ENCODE measurements at places on chromosomes 3 and 15. TPM values are rescaled to one million over a fixed set of nuclear protein-coding genes. Genes with fewer than 3 reads are reported as not detected.
A peak's percentile ranks its signal among the peaks of the same experiment; 100 is the strongest.

The SLC9C1 gene
- total RNA-seq = 1.3 TPM

The RPL22L1 gene
- total RNA-seq = 22.3 TPM

The ATR gene
- total RNA-seq = 9.0 TPM

The AHSG gene
- total RNA-seq = not detected

The LYSMD2 gene
- 7.6 TPM for total RNA-seq

The CLDN11 gene
- total RNA-seq = 15.8 TPM

The DCUN1D1 gene
- total RNA-seq = 14.2 TPM

The CAMKV gene
- total RNA-seq = not detected

The SOX2 gene
- total RNA-seq = 0.67 TPM

DNA sequence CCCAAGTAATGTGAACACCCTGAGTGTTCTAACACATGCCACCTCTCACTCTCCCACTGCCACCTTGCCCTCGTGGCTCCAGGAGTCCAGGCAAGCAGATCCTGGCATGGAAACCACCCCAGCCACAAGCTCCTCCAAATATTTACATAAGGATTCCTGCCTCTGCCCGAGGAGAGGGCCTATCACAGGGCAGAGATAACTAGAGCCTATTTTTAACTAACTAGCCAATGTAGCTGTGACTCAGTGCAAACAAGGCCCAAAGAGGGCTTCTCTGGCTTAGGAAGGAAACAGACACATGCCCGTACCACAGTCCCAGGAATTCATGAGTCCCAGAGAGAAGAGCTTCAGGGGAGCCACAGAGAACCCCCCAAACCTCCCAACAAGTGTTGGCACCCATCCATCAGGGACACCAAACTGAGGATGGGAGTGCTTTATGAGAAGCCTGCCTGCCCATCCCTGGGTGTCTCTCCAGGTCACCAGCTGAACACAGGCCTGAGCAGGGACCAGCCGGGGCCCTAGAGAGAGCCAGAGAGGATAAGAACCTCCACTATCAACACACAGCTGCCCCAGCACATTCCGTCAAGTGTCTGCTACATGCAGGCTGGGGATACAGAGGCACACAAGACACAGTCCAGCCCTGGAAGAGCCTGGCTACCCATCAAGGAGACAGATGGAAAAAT lies 9.2 kb downstream of the FYCO1 start:
- no peaks in the 10 kb centered on the region for H3K27me3 ChIP-seq
- H3K4me3 ChIP-seq = no peak overlapping the region
- no peaks in the 10 kb centered on the region for H3K4me1 ChIP-seq
- peaks cover 34% of the 10 kb centered on the region for H3K36me3 ChIP-seq
- peak overlapping the region; percentile 98 for H3K27ac ChIP-seq

GRCh38 chr3:179872842-179873241 lies 163.9 kb downstream of the PEX5L start:
- H3K27me3 ChIP-seq = no peaks in the 10 kb centered on the region
- H3K4me3 ChIP-seq = no peak overlapping the region
- no peak overlapping the region for H3K27ac ChIP-seq
- H3K4me1 ChIP-seq = no peaks in the 10 kb centered on the region
- DNase-seq = no peak

- H3K4me1 ChIP-seq = no peaks in the 10 kb centered on the region
- H3K27ac ChIP-seq = no peak overlapping the region
- H3K27me3 ChIP-seq = no peaks in the 10 kb centered on the region
- H3K36me3 ChIP-seq = no peaks in the 10 kb centered on the region
- DNase-seq = no peak
Observed at GRCh38 chr15:74523982-74524381, 17.0 kb upstream of the ARID3B start.

DNA sequence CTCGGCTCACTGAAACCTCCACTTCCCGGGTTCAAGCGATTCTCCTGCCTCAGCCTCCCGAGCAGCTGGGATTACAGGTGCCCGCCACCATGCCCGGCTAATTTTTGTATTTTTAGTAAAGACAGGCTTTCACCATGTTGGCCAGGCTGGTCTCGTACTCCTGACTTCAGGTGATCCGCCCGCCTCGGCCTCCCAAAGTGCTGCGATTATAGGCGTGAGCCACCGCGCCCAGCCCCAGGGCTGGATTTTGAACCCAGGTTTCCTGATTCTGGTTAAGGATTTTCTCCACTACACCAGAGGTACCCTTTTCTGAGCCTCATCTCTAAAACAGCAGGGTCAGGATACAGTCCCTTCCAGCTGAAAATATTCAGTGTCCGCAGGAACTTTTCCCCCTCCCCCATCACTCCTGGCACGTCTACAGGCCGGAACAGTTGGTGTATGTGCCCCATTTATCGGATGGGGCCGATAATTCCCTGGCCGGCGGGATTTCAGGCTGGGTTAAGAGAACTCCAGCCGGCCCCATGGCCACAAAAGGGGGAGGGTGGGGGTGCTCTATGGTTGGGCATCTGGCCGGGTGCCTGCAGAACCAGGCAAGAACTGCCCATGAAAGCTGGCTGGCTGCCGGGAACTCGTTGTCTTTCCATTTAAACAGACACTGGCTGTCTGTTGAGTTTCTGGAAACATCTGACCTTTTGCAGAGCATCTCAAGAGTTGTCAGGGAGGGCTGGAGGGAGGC lies 26.8 kb upstream of the SEMA4B start:
- H3K36me3 ChIP-seq = no peaks in the 10 kb centered on the region
- peak overlapping the region; percentile 11 for H3K4me3 ChIP-seq
- no peaks in the 10 kb centered on the region for H3K27me3 ChIP-seq
- peaks cover 28% of the 10 kb centered on the region for H3K4me1 ChIP-seq

DNA sequence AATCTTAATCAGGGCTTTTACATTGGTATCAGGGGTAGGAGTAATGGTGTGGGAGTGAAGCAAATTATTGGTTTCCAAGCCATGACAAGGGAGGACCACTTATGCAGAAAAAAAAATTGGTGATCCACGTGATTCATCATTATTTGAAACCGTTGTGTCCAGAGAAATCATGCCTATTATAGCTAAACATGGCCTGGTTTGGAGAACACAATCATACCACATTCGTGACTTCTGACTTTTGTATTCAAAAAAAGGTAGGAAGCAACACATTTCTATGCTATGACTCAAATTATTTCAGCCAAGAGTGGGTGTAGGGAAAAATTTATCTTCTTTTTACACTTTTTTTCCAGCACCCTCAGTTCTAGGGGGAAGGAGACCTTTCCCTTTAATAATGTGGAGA lies 924.3 kb upstream of the GBE1 start:
- H3K36me3 ChIP-seq = no peaks in the 10 kb centered on the region
- no peaks in the 10 kb centered on the region for H3K4me1 ChIP-seq
- no peaks in the 10 kb centered on the region for H3K27me3 ChIP-seq
- H3K27ac ChIP-seq = no peak overlapping the region
- no peak for DNase-seq

GRCh38 chr3:373193-373779 lies 176.7 kb downstream of the CHL1 start:
- H3K36me3 ChIP-seq = no peaks in the 10 kb centered on the region
- no peak for DNase-seq

DNA sequence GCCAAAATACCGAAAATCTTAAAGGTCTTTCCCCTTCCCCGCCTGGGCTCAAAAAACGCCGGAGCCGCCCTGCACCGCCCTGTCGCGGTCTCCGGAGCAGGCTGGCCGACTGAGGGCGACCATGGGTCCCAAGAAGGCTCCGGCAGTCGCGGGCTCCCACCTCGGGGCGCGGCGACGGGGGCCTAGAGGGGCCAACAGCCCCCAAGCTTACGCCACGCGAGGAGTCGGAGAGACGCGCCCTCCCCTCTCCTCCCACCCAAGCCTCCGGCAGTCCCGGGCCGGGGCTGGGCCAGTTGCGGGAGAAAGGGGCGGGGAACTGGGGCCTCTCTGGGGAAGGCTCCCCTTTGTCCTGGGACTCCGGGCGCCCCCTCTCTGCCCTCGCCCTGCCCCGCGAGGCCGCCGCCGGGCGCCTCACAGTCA lies 69.2 kb downstream of the GOLGA8B start:
- H3K36me3 ChIP-seq = no peaks in the 10 kb centered on the region
- DNase-seq = no peak
- peak overlapping the region; percentile 54 for H3K4me3 ChIP-seq
- peak overlapping the region; percentile 76 for H3K27ac ChIP-seq
- no peaks in the 10 kb centered on the region for H3K4me1 ChIP-seq
- no peaks in the 10 kb centered on the region for H3K27me3 ChIP-seq

GRCh38 chr15:68788264-68788624 lies 32.5 kb downstream of the ANP32A start:
- no peak for DNase-seq
- peaks cover 67% of the 10 kb centered on the region for H3K4me1 ChIP-seq
- no peak overlapping the region for H3K4me3 ChIP-seq
- H3K27me3 ChIP-seq = no peaks in the 10 kb centered on the region
- peaks cover 42% of the 10 kb centered on the region for H3K36me3 ChIP-seq

- no peak overlapping the region for H3K4me3 ChIP-seq
- DNase-seq = no peak
- no peaks in the 10 kb centered on the region for H3K36me3 ChIP-seq
- no peak overlapping the region for H3K27ac ChIP-seq
- no peaks in the 10 kb centered on the region for H3K4me1 ChIP-seq
Observed at GRCh38 chr3:161700998-161701397, 204.4 kb downstream of the OTOL1 start.

GRCh38 chr3:116340680-116341216 lies 104.5 kb downstream of the LSAMP start:
- H3K27ac ChIP-seq = no peak overlapping the region
- no peak overlapping the region for H3K4me3 ChIP-seq
- no peak for DNase-seq
- H3K36me3 ChIP-seq = no peaks in the 10 kb centered on the region
- H3K4me1 ChIP-seq = peaks cover 6% of the 10 kb centered on the region

- no peak overlapping the region for H3K4me3 ChIP-seq
- DNase-seq = no peak
- H3K27me3 ChIP-seq = no peaks in the 10 kb centered on the region
- H3K27ac ChIP-seq = no peak overlapping the region
Observed at GRCh38 chr15:100097342-100098127, 244.2 kb downstream of the ADAMTS17 start.

GRCh38 chr3:72821161-72821781 lies 27.0 kb downstream of the SHQ1 start:
- H3K36me3 ChIP-seq = peaks cover 5% of the 10 kb centered on the region
- DNase-seq = no peak
- H3K4me1 ChIP-seq = peaks cover 41% of the 10 kb centered on the region
- H3K4me3 ChIP-seq = peak overlapping the region; percentile 9
- no peaks in the 10 kb centered on the region for H3K27me3 ChIP-seq
- H3K27ac ChIP-seq = peak overlapping the region; percentile 62

GRCh38 chr3:12471241-12471640 lies 13.0 kb upstream of the TSEN2 start:
- H3K36me3 ChIP-seq = no peaks in the 10 kb centered on the region
- H3K27ac ChIP-seq = no peak overlapping the region
- DNase-seq = no peak
- H3K4me1 ChIP-seq = peaks cover 5% of the 10 kb centered on the region

- H3K27me3 ChIP-seq = no peaks in the 10 kb centered on the region
- DNase-seq = no peak
- no peak overlapping the region for H3K4me3 ChIP-seq
Observed at GRCh38 chr3:149620291-149621020, 37.4 kb downstream of the WWTR1 start.

DNA sequence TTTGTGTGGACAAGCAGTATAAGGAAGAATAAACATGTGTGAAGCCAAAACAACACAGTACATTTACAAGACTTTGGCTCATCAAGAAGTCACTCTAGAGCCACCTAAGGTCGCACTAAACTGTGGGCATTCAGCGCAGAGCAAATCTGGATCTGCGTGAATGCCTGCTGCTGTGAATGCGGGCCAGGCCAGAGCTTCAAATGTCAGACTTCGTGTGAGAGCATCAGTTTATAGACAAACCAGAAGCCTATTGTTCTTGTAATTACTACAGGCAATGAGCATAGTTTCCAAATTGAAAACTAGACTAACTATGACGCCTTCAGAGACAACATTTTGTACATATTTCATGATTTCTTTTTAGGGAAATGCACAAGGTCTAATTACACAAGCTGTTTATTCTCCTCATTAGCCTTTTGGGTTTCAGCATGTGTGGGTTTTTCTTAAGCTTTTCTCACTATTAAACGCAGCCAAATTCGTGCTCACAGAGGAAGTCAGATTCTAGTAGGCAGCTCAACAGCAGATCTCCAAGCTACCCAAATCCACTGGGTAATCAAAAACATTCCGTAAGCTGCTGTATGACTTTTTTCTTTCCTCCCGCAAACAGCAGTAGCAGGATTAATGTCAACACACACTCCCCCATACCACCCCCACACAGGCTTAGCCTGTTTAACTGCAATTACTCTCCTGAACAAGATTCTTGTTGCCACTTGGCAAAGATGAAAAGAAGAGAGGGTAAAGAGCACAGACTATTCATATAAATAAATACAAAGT lies 84.5 kb upstream of the SETMAR start:
- H3K4me1 ChIP-seq = no peaks in the 10 kb centered on the region
- no peak overlapping the region for H3K27ac ChIP-seq
- H3K4me3 ChIP-seq = no peak overlapping the region
- H3K27me3 ChIP-seq = no peaks in the 10 kb centered on the region
- no peaks in the 10 kb centered on the region for H3K36me3 ChIP-seq

- H3K27me3 ChIP-seq = no peaks in the 10 kb centered on the region
- no peak overlapping the region for H3K27ac ChIP-seq
- no peak for DNase-seq
Observed at GRCh38 chr3:129326138-129326537, 47.5 kb downstream of the HMCES start.

DNA sequence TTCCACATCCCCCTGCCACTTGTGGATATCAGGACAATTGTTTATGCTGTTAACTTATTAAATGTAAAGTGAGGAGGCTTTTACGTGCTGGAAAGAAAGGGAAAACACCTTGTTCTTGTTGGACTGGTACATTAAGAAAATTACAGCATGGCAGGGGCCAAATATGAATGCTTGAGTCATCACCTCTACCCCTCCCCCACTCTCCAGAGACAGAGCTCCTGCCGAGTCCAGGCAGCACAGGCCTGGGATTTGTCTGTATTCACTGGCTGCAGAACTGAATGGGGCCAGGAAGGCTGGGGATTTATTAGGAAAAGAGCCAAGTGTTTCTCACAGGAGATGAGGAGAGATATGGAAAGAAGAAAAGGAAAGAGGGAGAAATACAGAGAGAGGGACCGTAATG lies 308.9 kb downstream of the EPHB1 start:
- H3K27ac ChIP-seq = no peak overlapping the region
- H3K36me3 ChIP-seq = no peaks in the 10 kb centered on the region
- DNase-seq = no peak
- H3K27me3 ChIP-seq = no peaks in the 10 kb centered on the region
- no peaks in the 10 kb centered on the region for H3K4me1 ChIP-seq

- no peaks in the 10 kb centered on the region for H3K4me1 ChIP-seq
- H3K36me3 ChIP-seq = no peaks in the 10 kb centered on the region
- H3K27ac ChIP-seq = no peak overlapping the region
Observed at GRCh38 chr3:29718661-29719065, 437.8 kb downstream of the RBMS3 start.

GRCh38 chr3:123287051-123287961 lies 85.6 kb downstream of the SEC22A start:
- no peak overlapping the region for H3K4me3 ChIP-seq
- H3K27me3 ChIP-seq = no peaks in the 10 kb centered on the region
- peaks cover 76% of the 10 kb centered on the region for H3K36me3 ChIP-seq
- H3K27ac ChIP-seq = no peak overlapping the region

DNA sequence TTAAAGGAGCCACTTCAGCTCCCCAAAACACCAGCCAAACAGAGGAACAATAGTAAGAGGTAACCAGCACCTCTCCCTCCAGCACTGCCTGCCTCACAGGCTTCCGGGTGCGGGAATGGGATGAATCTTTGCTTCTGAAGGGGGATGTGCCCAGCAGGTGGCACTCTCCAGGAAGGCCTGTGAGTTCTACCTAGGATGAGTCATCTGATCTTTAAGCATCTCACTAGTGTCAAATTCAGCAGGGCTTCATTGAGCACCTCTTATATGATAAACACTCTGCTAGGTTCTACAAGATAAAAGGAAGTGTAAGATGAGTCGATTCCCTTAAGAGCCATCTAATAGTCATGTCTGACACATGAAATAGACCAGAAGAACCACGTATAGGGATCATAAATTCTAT lies 237.4 kb upstream of the UMPS start:
- no peaks in the 10 kb centered on the region for H3K4me1 ChIP-seq
- no peak overlapping the region for H3K4me3 ChIP-seq
- DNase-seq = no peak
- peaks cover under 1% of the 10 kb centered on the region for H3K36me3 ChIP-seq
